ENCODE measurements at places on chromosomes 12 and 14.

DNA sequence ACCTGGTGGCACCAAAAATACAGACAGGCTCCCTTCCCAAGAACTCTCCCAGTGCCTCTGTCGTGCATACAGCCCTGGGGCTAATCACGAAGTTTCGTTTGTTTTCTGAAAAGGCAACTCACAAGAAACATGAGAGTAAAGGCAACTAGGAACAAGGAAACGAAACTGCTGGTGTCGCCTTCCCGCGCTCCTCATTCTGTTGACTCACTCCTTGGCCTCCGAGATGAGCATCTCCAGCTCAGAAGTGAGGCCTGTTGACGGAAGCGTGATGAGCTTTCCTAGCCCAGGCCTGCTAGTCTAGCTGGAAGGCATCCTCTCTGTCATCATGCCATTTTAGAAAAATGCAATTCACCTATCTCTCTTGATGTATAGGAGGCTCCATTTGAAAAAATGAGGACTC, 50.5 kb downstream of the TTC9 start:
- DNase-seq = no peak

DNA sequence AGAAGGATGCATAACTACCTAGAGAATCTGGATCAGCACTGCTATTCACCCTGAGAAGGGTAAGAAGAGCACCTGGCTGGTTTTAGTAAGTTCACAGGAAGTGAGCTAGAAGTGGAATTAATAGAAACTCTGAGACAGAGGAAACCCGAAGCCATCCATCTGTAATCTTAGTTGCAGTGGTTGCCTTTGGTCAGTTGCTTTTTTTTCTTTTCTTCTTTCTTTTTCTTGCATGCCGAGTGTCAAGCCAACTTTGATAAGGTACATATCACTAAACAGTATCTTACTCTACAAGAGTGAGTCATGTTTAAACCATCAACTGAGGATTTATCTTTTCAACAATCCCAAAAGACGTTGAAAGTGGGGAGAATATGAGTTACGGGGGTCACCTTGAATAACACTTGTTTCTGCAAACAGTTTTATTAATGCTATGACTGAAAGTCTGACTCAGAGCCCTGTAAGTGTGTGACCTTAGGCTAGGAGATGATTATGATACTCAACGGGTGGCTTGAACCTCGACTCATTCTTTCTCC, 26.7 kb downstream of the C12orf75 start:
- DNase-seq = no peak

- no peak for DNase-seq
Measured at GRCh38 chr14:100488057-100488456, 99.2 kb downstream of the BEGAIN start.

GRCh38 chr14:52961060-52961639, 10.3 kb upstream of the FERMT2 start:
- DNase-seq = no peak

DNA sequence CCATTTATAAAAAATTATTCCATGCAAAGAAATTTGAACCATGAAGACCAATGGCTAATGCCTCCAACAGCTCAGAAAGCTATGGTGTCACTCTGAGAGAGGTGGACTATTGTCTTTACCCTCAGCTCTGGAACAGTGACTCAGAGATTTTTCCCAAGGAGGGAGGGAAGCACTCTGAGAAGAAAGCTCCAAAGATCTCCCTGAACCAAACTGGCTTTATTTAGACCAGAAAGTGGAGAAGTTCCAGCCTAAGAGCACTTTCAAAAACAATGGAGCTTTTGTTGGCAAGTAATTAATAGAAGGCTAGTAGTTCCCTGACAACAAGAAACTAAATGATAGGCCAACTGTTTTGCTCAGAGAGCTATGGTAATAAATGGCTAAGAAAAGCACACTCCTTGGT, 599.9 kb upstream of the MDGA2 start:
- no peak for DNase-seq

DNA sequence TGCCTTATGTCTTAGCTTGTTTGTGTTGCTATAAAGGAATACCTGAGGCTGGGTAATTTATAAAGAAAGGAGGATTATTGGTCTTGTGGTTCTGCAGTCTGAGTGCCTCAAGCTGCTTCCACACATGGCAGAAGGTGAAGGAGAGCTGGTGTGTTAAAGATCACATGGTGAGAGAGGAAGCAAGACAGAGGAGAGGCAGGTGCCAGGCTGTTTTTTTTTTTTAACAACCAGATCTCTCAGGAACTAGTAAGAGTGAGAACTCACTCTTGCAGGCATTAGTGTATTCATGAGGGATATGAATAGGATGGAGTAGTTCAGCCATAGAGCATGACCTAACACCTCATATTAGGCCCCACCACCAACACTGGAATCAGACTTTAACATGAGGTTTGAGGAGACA, 123.4 kb downstream of the CMAS start:
- DNase-seq = no peak

DNA sequence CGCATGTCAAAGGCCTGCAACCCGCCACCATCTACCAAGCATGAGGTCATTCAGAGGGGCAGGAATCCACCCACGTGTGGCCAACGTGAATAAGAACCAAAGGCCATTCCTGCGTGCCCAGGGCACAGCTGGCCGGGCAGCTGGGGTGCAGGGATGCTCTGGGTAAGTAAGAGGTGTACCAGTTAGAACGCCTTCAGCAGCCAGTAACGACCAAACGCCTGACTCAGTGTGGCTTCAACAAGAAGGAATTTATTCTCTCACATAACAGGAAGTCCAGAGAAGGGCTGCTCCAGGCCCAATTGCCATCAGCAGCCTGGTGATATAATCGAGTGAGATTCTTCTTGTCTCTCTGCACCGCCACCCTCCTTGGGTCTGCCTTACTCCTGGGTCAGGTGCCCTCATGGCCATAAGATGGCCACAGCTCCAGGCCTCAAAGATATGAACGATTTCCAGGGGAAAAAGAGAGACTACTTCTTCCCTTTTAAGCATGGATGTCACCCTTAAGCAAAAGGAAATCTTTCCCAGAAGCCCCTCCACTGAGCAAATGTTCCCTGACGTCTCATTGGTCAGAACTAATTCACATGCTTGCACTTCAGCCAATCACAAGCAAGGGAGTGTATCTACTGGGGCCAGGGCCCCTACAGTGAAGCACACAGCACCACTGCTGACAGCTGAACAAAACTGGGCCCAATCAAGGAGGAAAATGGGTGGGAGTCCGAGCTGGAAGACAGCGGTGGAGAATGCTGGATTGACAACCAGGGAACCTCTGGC, 7.3 kb downstream of the TTC7B start:
- DNase-seq = no peak

GRCh38 chr12:54053751-54054741, at the start of gene HOXC4:
Gene HOXC4 (plus strand): TSS chr12:54053835. CDS start chr12:54053923, 88 bp downstream.
- DNase-seq = no peak

GRCh38 chr14:31927348-31927832, 149.7 kb upstream of the ARHGAP5 start:
- no peak for DNase-seq

GRCh38 chr12:29750131-29750927, 33.4 kb downstream of the TMTC1 start:
- DNase-seq = no peak

DNA sequence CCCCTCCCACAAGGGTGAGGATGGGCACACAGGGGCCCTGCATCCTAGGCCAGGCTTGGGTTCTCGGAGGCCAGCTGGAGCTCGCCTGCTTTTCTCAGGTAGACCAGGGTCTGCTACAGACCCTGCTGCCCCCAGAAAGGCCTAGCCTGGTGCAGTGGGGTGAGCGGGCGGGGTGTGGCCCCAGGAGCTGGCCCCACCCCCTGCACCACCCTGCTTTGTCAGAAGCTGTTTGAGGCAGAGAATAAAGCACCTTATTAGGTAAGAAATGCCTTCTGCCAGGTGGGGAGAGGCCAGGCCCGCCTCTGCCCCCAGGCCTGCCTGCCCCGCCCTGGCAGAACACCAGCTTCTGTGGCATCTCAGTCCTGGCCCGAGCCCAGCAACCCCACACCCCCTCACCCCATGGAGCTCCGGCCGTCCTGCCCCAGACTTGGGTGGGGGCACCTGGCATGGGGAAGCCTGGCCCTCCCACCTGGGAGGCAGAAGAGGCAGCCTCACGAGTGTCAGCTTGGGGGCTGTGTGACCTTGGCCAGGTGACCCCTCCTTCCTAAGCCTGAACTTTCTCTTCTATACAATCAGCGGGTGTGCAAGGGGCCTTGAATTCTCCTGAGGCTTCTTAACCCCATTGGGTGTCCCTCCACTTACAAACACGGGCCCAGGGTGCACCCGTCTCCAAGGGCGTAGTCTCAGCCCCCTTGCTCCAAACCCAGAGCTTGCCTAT, 43.2 kb downstream of the KRT80 start:
- no peak for DNase-seq

DNA sequence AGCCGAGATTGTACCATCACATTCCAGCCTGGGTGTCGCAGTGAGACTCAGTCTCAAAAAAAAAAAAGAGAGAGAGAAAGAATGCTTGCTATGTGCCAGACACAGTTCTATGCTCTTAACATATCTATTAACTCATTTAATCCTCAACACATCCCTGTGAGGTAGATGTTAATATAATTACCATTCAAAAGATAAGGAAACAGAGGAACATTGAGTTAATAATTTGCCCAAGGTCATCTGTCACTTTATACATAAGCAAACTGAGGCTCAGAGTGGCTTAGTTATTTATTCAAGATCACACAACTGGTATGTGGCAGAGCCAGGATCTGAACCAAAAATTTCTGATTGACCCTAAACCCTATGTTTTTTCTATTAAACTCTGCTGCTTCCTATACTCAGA, 116.1 kb upstream of the BCAT1 start:
- no peak for DNase-seq

GRCh38 chr12:14066021-14066420, 84.6 kb upstream of the GRIN2B start:
- DNase-seq = no peak

DNA sequence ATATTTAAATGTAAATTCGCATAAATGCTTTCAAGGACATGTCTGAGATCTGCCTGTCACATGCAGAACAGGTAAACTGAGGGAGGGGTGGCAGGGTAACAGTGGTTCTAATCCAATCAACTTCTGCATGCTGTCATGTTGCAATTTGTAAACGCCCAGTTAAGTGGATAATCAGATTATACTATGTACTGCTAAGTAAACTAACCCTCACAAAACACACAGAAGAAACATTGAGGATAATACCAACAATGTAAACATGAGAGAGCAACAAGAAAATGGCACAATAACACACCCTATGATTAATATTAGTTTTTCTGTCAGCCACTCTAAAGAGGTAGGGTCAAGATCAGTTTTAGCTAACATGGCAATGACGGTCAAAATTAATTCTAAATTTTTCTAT, 123.7 kb downstream of the KIF21A start:
- no peak for DNase-seq

DNA sequence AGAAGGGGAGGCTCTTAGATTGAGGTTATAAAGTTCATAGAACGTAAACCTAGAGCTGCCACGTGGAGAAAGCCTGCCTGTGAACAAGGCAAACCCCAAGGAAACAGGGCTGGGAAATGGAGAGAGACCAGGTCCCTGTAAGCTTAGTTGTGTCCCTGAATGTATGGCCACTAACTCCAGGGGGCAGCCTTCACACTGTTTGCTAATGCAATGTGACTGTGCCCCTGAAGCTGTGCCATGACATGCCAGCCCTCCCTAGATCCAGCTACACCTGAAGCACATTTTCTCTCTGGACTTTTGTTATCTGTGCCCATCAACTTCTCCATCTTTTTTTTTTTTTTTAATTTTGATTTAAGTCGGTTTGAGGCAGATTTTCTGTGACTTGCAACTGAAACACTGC, 60.6 kb upstream of the TMCC3 start:
- no peak for DNase-seq

DNA sequence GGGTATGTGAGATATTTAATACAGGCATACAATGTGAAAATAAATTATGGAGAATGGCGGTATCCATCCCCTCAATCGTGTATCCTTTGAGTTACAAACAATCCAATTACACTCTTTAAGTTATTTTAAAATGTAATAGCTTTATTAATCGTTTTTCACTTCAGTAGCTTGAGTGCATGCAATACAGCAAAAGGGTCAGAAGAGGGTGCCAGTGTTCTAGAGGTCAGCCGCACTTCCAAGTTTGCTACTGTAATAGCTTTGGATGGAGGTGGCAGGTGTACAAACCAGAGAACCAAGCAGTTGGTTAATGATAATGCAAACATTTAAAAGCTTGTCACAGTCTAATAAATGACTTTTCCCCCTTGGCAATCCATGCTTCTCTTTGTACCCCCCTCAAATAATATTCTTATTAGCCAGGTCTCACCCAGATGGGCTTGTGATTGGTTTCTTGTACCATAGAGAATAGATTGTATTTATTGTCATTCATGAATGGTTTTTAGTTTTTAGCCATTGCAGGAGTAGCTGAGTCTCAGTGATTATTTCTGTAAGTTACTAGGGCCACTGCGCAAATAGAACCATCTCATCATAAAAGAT, 127.0 kb downstream of the ERC1 start:
- DNase-seq = peak; percentile 43

DNA sequence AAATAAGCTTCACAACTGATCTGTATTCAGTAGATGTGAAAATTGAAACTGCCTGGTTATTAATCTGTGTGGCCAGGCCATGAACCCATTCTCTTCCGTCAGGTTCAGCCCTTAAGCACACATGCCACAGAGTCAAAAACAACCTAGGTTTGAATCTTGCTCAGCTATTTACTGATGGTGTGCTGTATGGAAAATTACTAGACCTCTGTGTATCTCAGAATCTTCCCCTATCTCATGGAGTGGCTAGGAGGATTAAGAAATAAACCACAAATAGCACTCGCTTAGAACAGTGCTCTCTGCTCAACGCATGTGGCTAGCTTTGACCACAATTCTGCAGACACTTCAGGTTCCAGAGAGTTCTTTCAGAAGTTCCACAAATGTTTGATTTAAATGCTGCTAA, 240.7 kb upstream of the PLEKHG7 start:
- no peak for DNase-seq

- DNase-seq = no peak
Measured at GRCh38 chr12:92908108-92908507, 21.0 kb downstream of the EEA1 start.

DNA sequence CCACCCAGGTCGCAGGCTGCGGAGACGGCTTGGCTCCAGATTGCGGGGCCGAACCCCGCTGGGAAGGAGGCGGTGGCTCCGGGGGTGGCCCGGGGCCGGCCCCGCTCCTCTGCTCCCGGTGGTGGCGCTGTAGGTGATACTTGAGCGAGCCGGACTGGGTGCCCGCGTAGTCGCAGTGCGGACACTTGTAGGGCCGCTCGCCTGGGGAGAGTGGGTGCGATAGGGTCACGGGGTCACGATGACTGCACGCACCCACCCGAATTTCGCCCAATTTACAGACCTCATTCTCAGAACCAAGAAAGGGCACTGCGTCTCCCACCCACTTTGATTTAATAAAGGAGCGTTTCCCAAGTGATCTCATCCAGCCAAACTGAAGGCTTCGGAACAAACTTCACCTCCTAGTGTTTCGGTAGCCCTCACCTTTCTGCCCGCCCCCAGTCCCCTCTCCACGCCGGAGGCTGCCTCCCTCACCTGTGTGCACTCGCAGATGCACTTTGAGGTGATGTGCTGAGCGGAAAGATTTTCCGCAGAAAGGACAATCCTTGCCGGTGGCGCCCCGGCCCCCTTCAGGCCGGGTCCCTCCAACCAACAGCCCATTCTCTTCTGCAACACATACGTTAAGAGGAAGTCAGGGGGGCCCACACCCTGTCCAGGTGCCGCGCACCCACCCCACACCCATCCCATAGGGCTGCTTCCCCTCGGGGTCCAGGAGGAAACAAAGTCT, 7.4 kb downstream of the ZNF219 start:
- no peak for DNase-seq

All from stimulated activated CD8-positive, alpha-beta memory T cell treated with anti-CD3 and anti-CD28 coated beads, Interleukin-15, amount 100 ng/mL, for 48 hours (primary cell).